ENCODE measurements at places on chromosomes 4 and X.
A peak's percentile ranks its signal among the peaks of the same experiment; 100 is the strongest.

GRCh38 chr4:85571008-85571407 is 96.1 kb downstream of the ARHGAP24 start:
- no peak for DNase-seq

GRCh38 chrX:153953892-153954557 is 9.6 kb upstream of the RENBP start:
- DNase-seq: no peak

DNA sequence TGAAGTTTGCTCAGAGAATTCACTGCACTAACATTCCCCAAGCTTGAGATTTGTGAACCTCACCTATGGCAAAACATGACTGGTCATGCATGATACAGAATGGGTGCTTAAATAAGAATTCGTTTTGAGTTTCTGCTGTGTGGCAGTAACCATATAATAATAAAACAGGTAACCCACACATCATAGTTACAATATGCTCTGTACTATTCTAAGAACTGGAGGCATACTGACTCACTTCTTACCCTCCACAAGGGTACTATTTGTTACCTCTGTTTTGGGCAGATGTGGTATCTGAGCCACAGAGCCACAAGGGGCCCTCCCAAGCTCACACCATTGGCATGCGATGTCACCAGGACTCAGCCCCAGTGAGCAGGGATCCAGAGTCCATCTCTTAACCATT is 17.6 kb downstream of the SLC2A9 start:
- no peak for DNase-seq

DNA sequence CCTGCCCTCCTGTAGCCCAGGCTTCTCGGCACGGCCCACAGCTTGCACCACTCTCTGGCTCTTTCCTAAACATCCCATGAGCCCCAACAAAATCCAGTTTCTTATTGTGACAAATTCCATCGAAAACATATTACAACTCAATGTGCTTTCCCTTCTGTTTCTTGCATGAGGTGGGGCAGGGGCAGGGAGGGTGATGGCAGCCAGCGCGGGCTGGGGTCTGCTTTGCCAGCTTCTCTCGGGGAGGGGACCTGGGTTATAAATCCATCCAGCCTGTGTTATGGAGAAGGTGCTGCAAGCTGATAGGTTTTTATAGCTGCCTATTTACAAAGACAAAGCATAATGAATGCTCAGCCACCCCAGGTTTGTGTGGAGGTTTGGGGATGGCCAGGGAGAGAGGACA is 21.1 kb downstream of the PPP2R2C start:
- no peak for DNase-seq

DNA sequence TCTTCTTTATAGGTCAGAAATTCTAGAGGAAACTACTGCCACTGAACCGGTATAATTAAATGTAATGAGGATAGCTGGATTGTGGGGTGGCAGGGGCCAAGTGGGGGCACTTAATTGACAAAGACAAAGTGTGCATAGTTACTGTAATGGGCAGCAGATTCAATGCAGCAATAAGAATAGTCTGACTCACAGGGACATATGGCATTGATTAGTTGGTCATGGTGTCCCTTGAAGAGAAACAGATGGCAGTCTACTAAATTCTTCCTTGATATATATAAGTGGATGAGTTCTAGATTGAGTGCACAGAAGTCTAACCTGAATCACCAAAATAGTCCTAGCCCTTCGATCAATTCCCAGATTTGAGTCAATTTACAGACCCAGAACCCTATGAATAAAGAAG is 31.6 kb downstream of the ETDC start:
- DNase-seq: peak; percentile 79

- no peak for DNase-seq
These were observed 28.6 kb downstream of the IDS start for GRCh38 chrX:149476513-149476912.

- DNase-seq: peak; percentile 3
These were observed 58.9 kb downstream of the ARX start for GRCh38 chrX:24956828-24957227.

GRCh38 chr4:993111-994029 is at the start of gene SLC26A1:
SLC26A1 (minus strand) TSS chr4:993404; CDS start chr4:991703, 1,701 bp downstream.
- DNase-seq: no peak

- DNase-seq: peak; percentile 44
These were observed 434.3 kb downstream of the PDGFC start for GRCh38 chr4:156537286-156537685.

- peak; percentile 73 for DNase-seq
These were observed 101.0 kb downstream of the ATP11C start for GRCh38 chrX:139831675-139832456.

GRCh38 chr4:53551958-53552357 is 39.3 kb downstream of the LNX1 start:
- DNase-seq: no peak

- no peak for DNase-seq
These were observed 5.7 kb upstream of the CASP6 start for GRCh38 chr4:109708990-109709389.

GRCh38 chrX:130082244-130083106 is 27.8 kb downstream of the ELF4 start:
- DNase-seq: no peak

DNA sequence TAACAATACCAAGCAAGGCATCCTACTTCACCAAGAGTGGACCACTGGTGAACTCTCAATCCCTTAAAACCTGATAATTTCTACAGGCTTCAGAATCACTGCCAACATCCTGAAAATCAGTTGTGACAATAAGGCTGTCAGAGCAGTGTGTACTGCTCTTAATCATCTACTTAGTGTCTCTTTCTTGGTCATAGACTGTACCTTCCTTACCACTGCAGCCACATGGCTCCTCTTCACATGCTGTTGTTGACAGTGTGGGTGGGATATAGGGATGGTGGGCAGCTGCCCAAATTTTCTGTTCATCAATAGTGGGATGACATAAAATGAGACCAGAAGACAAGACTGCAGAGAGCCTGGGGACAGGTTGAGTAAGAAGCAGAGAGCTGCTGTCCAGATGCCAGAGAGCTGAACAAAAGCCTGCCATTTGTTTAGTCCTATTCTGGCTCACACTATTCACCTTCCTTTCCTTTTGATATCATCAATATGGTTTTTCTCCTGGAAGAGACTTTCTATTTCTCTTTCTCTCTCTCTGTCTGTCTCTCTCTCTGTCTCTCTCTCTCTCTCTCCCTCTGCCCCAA is 178.9 kb downstream of the MGST2 start:
- no peak for DNase-seq

DNA sequence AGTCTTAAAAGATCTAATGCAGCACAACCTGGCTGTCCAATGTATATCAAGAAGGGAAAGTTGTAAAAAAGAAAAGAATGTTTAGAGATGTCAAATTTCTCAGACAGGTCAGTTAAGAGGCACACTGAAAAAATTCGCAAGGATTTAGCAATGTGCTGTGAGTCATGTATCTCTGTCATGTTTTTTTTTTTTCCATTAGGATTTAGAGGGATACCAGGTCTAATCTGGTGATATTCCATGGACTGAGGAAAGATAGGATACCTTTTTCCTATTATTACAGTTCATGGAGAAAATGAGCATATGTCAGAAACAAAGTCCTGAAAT is 815.4 kb upstream of the PCDH10 start:
- DNase-seq: peak; percentile 67

GRCh38 chrX:153184787-153185186 is 5.7 kb downstream of the MAGEA1 start:
- no peak for DNase-seq

DNA sequence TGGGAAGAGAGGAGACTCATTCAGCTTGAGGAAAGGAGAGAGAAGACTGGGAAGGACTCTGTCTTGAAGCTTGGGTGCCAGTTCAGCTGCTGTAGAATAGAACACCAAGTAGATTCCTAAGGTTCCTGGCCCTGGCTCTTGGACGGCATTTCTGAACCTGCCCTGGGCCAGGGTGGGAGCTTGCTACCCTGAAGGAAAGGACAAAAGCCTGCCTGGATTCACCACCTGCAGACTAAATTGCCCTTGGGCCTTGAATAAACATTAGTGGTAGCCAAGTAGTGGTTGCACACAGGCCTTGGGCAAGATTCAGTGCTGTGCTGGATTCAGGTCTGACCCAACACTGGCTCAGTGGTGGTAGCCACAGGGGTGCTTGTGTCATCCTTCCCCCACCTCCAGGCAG is 588.4 kb upstream of the AMOT start:
- DNase-seq: no peak

DNA sequence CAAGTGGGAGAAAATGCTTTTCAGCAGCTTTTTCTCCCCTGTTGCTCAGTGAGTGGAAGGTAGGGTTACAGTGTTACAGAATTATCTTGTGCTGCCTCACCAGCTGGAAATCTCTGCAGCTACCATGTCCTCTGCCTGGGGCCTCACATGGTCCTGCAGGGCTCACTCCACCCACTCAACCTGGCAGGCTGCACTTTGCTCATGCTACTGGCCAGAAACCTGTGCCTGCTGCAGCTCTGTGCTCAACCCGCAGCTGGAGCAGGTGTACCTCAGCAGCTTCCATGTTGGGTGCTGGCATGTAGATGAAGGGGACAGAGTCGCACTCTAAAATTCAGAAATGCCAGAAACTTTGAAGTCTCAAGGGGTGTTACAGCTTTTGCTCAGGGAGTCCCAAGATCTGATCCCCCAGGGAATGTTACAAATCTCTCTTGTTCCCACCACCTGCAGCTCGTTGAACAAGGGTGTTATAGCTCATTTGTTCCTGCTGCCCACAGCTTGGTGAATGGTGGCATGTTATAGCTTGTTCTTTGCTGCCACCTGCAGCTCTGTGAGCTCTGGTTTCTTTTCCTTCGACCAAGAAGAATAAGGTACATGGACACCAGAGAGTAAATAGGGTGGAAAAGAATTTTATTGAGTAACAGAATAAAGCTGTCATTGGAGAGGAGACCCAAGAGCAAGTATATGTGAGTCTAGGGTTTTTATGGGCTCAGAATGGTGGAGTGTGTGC is 845.8 kb downstream of the TECRL start:
- no peak for DNase-seq

DNA sequence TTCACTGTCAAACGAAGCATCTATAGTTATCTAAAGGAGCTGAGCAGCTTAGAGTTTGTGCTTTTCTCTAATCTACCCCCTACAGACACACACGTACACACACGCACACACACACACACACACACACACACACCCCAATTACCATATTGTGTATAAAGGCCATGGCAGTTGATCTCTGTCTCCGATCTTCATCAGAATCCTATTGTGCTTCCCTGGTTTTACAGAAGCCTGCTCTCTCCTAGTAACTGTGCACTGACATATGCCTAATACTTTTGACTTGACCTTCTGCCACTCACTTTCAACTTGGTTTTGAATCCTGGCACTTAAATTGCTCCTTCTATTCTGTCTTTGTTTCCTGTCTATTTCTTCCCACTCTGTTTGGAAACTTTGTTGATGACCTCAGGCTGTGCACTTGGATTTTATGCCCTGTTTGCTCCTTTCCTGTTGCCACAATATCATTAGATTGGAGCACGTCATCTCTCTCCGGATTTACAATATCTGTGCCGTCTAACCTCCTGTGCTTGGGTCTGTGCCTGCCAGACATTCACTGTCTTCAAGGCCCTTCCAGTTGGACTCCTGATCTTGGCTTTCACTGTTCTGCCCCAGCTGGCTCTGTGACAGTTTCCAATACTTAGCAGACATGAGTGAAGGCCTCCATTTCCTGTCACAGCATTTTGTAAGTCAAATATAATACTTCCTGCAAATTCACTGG is 928.1 kb downstream of the FAT4 start:
- DNase-seq: no peak

DNA sequence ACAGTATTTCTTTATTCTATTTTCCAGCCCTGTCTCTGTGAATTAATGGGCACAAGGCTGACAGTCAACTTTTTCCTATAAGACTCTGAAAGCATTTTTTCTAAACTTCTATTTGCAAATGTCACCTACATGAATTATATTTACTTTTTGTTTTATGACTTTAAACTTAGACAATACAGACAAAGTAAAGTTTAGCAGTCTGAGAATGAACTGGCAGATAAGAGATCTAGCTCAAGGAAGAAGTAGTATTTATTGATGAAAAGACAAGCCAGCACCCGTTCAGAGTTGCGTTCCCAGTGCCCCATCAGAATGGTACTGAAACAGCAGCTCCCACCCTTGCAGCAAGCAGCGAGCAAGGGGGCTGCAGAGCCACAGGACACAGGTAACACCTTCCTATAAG is 148.5 kb downstream of the FAM13A start:
- DNase-seq: no peak

GRCh38 chr4:122764071-122764820 is 31.7 kb downstream of the BBS12 start:
- DNase-seq: peak; percentile 92

DNA sequence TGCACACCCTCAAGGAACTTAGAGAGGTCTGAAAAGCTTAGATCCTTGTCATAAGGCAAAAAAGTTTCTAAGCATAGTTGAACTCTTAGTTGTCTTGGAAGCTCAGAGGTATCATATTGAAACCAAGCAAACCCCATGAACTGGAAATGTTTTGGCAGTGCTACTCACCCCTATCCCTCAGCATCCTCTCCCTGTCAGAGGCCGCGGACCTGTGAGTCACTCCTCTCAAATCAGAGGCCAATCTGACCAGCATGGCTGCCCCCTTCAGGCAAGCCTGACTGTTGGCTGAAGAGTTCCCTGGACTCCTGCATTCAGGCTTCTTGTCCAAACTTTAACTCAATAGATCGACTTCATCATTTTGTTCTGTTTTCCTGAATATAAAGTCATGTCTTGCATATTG is 69.4 kb downstream of the KCNIP4 start:
- DNase-seq: no peak

DNA sequence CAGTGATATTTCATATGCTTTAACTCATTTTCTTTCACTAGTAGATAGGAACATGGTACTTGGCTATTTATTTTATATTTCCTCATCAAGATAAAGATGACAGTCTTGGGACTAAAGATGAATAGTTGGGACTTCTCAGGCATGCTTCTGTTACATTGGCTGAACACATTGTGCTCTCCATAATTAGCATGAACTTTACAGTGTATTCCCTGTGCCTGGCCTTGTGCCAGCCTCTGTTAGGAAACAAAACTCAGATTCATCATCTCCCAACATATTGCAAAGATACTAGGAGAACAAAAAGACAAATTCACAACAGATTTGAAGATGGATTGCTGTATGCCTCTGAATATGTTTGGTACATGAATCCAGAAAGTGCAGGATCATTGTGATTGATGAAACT is 26.4 kb downstream of the GRIA2 start:
- no peak for DNase-seq

DNA sequence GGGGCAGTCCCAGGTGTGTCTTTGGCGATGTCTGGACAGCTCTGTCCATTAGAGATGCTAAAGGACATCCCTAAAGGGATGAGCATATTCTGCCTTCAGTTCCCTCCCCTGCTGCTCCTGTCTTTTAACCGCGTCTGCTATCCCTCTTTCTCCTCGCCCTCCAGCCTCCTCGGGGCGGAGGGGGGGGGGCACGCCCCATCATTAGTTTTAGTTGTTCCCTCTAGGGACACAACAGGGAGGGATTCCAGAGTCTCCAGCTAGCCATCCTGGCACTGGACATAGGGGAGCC is 1.1 kb downstream of the MSL3 start:
- no peak for DNase-seq

- DNase-seq: no peak
These were observed 23.5 kb upstream of the SPINK2 start for GRCh38 chr4:56844802-56845580.

Data from fibroblast of skin of abdomen (primary cell).